Foreskin melanocyte (primary cell): ENCODE measurements at places on chromosomes 12 and 14.

GRCh38 chr14:88618476-88618875 lies 55.6 kb downstream of the ZC3H14 start:
- DNase-seq = no peak

GRCh38 chr14:22838631-22839041 lies 2.3 kb downstream of the MMP14 start:
- DNase-seq = peak; percentile 86

- DNase-seq = peak; percentile 11
These were observed 32.1 kb downstream of the CMKLR1 start for GRCh38 chr12:108307006-108307405.

DNA sequence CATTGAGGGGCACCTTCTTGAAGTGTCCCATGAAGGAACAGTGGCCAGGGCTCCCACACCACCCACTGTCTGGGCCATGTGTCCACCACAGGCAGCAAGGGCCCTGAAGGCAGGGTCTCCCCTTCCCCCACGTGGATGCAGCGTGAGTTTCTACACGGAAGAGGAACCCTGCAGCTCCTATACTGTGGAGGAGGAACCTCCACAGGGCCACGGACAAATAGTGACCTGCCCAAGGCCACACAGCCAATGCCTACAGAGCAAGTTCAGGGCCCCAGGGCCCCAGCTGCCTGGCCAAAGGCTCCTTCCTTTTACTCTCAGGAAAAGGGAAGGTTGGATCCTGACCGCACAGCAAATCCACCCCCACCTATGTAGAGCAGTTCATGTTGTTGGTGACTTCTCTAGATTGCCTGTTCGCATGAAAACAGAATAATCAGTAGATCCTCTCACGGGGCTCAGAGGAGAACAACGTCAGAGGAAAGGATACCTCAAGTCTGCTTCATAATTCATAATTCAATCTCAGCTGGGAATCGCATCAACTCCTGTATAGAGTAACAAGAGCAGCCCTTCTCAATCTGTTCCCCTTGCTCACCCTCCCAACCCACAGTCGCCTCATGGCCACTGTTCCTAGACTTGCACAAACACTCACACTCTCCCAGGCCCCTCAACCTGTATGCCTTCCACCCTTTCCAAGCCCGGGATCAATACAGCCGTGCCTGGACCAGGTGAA lies 11.1 kb upstream of the KRT73 start:
- no peak for DNase-seq

GRCh38 chr14:74411671-74412070 lies 14.3 kb downstream of the SYNDIG1L start:
- no peak for DNase-seq

DNA sequence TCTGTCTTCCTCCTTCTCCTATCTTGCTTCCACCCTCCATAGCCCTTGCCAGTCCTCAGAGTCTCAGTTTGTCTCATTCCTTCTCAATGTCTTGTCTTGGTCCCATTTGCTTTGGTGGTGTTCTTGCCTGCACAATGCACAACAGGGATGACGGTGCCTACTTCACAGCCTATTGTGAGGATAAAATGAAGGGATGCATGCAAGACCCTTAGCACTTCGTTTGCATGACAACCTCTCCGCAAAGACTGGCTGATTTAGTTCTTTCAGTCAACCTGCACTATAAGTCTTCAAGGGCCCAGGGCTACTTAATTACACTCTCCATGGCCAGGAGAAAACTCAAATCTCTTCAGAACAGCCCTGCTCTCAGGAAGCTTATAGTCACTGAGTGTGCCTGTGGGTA lies 8.5 kb downstream of the SELPLG start:
- DNase-seq = no peak

GRCh38 chr12:6323340-6323994 lies 13.0 kb downstream of the PLEKHG6 start:
- DNase-seq = peak; percentile 91
